ENCODE measurements at places on chromosomes 3 and 15.

DNA sequence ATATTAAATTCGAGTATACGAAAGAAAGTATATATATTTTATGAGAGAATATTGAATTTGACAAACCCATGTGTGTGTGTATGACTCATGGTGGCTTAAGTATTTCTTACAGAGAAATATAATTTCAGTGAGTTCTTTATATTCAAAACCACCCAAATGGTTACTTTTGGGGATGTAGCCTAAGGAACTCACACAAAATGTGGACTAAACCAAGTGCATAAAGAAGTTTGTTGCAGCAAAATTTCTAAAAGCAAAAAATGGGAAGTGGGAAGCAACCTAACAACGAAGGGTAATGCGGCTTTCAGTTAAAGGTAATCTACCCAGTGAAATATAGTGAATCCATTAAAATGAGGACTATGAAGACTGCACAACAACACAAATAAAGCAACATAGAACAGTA, 277.1 kb downstream of the EDEM1 start:
- no peak for DNase-seq

GRCh38 chr15:55823191-55823670, 80.3 kb upstream of the PRTG start:
- DNase-seq = no peak

DNA sequence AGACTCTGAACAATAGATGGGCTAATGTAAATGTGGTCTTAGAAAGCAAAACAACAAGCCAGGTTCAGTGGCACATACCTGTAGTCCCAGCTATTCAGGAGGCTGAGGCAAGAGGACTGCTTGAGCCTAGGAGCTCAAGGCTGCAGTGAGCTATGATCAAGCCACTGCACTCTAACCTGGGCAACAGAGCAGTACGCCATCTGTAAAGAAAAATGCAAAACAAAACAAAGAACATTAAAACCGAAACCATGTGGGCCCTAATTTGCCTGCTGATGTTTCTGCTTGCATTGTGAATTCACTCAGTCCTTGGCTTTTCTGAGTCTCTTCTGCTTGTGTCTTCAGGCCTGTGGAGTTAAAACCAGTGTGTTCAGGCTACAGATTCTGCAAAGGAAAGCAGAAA, 56.7 kb downstream of the CCNL1 start:
- DNase-seq = no peak

DNA sequence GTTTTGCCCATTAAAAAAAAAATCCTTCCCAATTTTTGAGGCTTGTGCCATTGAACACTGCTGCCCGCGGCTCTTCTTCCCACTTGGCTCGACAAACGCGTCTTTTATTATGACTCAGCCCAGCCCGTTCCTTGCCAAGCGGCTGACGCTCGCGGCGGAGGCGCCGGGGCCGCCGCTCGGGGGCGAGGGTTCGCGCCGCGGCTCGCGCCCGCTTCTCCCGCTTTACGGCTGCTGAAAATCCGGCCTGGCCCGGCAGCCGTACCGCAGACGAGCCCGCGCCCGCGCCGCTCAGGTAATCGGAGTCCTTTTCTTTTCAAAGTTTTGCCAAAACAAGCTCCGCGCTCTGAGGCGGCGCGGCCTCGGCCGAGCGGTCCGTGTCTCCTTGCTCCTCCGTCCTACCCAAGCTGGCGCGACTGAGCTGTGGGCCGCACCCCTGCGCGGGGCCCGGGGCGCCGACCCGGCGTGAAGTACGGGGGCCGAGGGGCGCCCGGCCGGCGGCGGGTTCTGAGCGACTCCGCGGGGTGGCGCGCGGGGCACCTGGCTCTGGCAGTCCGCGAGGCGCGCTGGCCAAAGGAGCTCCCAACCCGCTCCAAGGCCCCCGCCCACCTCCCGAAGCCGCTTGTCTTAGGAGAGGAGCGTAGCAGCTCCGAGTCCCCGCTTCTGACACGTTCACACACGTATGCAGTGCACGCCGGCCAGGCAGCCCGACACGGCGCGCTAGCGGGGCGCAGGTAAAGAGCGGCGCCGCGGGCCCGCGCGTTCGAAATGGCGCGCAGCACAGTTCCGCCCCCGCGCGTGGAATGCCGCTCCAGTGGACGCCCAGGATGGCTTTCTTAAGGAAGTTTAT, 418.2 kb upstream of the NAALADL2 start:
- DNase-seq = peak; percentile 45

GRCh38 chr15:71304681-71305080, 189.4 kb downstream of the THSD4 start:
- no peak for DNase-seq

DNA sequence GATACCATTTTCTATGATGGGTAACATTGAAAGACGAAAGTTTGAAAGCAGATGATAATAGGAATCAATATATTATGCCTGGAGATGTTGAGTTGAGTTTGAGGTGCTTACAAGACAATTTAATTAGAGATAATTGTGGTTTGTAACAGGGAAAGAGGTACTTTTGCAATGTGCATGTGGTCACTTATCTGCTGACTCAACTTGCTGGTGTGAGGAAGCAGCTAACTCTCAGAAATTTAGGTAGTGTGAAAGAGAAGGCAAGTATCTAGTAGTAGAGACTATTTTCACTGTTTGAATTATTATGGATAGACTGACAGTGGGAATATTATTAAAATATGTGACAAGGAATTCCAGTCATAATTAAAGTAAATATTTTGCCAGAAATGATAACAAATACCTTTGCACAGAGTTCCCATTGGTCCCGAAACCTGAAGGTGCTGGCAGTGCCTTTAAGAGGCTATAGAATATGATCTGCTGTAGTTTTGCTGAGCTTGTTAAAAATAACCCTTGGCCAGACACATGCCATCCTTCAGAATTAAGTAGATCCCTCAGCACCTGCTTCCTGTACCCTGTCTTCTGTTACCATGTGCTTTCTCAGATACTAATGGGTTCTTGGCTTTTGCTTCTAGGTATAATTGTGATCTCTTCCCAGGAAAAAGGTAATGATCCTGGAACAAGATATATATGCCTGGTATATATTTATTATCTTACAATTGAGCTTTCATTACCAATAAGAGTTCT, 315.9 kb downstream of the BCHE start:
- DNase-seq = no peak

GRCh38 chr3:36923981-36924743, 20.7 kb downstream of the TRANK1 start:
- no peak for DNase-seq

DNA sequence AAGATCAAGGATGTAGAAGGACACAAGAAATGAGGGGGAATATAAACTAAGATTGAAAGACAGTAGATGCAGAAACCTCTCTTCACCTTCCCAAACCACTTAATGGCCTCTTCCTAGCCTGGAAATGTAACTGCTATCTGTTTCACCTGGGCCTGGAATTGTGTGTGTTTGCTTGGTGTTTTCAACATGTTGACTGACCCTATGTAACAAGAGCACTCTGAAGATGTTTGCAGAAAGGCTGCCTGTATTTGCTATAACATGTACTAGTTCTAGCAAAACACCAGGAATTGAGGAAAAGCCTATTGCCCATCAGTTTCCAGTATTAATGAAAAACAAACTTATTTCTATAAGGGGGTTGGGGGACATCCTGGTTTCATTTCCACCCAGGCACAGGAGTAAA, 248.3 kb downstream of the WDR72 start:
- DNase-seq = no peak

- peak; percentile 80 for DNase-seq
These were observed at the start of gene ISY1 for GRCh38 chr3:129160891-129161859. ISY1 (minus strand) TSS chr3:129161063; CDS start chr3:129160975, 88 bp downstream.

DNA sequence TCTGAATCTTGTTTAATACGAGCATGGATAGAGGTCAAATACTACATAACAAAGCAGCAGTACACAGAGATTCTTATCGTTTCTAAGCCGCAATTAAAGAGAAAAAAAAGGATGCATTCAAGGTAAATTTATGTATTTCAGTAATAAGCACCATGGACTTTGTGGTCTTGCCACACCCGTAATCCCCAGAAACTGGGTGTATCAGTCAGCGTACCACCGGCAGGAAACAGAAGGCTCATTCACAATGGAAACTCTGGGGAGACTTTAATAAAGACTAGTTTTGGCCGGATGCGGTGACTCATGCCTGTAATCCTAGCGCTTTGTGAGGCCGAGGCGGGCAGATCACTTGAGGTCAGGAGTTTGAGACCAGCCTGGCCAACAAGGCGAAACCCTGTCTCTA, 81.9 kb upstream of the ZNF280D start:
- DNase-seq = no peak

- DNase-seq = no peak
These were observed 16.0 kb downstream of the C15orf62 start for GRCh38 chr15:40785814-40786213.

Measured in stimulated activated CD4-positive, alpha-beta T cell treated with anti-CD3 and anti-CD28 coated beads, Interleukin-1b, Interleukin-23, amount 100 ng/mL, for 4 hours (primary cell).